ENCODE measurements at places on chromosomes 3 and 15.

- DNase-seq, result no peak
These were observed 1.8 kb downstream of the CCDC13 start for GRCh38 chr3:42771271-42771670.

DNA sequence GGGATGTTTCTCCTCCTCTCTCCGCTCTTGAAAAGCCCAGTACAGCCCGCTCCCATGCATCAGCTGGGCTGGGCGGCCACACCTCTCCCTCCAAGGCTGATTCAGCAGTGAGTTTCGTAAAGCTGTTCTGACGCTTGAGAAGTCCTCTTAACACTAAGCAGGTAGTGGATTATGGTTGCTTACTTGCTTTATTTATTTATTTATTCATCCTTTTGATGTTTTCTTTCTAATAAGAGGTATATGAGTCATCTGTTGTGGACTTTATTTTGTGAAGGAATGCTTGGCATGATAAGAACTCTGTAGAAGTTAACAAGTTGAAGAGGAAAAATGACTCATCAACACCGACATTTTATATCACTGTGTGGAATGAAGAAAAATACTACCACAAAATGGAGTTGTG, 285.0 kb downstream of the SQOR start:
- no peak for DNase-seq

GRCh38 chr15:90286678-90287077, 21.2 kb downstream of the NGRN start:
- no peak for DNase-seq

- DNase-seq, result no peak
These were observed 31.3 kb upstream of the CCDC54 start for GRCh38 chr3:107345822-107346405.

DNA sequence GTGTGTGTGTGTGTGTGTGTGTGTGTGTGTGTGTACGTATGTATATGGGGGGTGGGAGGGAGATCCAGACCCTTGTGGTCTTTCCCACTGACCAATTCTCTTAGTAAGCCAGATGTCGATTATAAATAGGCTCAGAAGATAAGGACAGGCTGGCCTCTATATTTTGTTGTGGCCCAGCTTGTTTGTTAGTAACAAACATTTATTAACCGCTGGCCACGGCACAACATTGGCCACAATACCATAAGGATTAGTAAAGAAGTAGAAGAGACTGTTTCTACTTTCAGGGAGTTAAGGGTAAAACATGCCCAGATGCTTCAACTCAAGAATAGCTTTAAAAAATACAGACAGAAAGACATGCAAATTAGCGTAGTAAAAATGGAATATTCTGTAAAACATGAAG, 58.1 kb downstream of the ABHD2 start:
- no peak for DNase-seq

- no peak for DNase-seq
These were observed 25.0 kb downstream of the SRGAP3 start for GRCh38 chr3:9224490-9224889.

- DNase-seq, result no peak
These were observed 34.5 kb upstream of the INSYN1 start for GRCh38 chr15:73787621-73788020.

DNA sequence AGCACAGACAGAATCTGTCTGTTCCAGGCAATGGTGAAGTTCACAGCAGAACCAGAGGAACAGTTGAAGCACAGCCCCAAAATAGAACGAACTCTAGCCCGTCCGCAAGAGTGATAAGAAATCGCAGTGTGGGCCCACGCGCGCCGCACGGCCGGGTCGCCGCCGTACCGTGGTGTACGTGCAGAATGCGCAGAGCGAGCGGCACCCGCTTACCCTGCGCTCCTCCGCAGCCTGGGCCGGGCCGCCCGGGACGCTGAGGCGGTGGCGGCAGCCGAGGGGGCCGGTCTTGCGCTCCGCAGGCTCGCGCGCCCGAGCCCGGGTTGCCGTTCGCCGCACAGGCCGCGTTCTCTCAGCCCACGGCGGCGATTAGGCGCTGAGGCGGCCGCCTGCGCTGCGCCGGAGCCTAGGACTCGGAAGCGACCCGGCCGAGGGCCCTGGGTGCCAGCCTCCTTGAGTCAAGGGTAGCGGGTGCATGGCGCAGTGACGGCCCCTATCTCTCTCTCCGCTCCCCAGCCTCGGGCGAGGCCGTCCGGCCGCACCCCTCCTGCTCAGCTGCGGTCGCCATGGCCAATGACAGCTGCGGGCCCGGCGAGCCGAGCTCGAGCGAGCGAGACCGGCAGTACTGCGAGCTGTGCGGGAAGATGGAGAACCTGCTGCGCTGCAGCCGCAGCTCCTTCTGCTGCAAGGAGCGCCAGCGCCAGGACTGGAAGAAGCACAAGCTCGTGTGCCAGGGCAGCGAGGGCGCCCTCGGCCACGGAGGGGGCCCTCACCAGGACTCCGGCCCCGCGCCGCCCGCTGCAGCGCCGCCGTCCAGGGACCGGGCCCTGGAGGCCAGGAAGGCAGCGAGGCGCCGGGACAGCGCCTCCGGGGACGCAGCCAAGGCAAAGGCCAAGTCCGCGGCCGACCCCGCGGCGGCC, 20.5 kb downstream of the WDR73 start:
- peak; percentile 45 for DNase-seq

- DNase-seq, result no peak
These were observed 67.1 kb downstream of the CEMIP start for GRCh38 chr15:80846031-80846815.

- no peak for DNase-seq
These were observed 241.1 kb downstream of the ZNF621 start for GRCh38 chr3:40765884-40766283.

DNA sequence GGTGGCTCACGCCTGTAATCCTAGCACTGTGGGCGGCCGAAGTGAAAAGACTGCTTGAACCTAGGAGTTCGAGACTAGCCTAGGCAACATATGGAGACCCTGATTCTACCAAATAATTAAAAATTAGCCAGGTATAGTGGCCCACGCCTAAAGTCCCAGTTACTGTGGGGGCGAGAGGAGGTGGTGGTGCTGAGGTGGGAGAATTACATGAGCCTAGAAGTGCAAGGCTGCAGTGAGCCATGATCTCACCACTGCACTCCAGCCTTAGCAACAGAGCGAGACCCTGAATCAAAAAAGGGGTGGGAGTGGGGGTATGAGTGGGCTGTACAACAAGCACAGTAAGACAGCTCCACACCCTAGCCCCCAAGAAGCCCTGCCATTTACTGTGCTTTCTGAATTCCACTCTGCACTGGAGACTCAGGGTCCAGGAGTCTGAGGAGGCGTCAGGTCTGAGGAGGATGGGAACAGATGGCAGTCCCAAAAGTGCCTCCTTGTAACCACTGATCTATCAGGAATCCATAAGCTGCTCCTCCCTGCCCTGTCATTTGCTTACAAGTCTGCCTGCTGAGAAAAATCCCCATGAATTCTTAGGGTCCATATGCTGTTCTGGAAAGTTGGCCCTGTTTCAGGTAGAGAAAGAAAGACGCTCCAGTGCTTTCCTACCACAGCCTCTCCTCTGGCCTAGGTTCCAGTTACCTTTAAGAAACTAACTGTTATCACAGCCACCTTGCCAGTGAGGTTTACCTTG, 171.1 kb downstream of the MAGI1 start:
- DNase-seq, result no peak

- no peak for DNase-seq
These were observed 18.8 kb upstream of the SPATA12 start for GRCh38 chr3:57041674-57042073.

GRCh38 chr3:162328649-162329048, 832.0 kb downstream of the OTOL1 start:
- no peak for DNase-seq

GRCh38 chr15:101469520-101470288, 19.8 kb downstream of the PCSK6 start:
- no peak for DNase-seq

DNA sequence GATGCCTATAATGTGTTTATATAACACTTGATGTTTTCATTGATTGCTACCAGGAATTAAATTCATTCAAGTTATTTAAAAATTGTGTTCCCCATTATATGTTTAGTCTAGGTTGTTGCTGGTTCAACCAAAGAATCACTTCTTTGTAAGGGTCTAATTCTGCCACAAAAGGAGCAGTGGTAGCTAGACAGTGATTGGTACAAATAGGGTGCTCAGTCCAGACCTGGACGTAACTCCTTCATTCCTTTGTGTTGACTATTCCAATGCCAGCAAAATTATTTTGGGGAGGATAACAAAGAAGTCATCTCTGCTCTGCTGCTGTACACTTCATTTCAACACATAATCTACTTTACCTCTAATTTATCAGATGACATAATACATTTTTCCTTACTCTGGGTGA, 1.2 kb downstream of the CHMP2B start:
- DNase-seq, result no peak

DNA sequence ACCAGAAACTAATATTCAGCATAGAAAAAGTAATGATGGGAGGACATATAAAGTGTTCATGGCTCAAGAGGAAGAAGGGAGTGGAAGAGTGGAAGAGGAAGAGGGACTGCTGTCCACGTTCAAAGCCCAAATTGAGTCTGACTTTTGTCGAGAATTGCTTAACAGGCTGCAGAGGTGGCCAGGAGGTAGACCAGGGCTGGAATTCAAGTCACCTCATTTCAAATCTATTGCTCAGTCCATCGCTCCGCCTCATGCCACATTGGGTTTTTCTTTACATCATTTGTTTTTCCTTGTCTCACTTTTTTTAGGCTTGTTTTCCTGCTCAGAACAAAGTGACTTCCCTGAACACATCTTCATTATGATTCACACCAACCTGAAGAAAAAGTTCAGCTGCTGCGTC, 97.0 kb downstream of the RPL39L start:
- no peak for DNase-seq

DNA sequence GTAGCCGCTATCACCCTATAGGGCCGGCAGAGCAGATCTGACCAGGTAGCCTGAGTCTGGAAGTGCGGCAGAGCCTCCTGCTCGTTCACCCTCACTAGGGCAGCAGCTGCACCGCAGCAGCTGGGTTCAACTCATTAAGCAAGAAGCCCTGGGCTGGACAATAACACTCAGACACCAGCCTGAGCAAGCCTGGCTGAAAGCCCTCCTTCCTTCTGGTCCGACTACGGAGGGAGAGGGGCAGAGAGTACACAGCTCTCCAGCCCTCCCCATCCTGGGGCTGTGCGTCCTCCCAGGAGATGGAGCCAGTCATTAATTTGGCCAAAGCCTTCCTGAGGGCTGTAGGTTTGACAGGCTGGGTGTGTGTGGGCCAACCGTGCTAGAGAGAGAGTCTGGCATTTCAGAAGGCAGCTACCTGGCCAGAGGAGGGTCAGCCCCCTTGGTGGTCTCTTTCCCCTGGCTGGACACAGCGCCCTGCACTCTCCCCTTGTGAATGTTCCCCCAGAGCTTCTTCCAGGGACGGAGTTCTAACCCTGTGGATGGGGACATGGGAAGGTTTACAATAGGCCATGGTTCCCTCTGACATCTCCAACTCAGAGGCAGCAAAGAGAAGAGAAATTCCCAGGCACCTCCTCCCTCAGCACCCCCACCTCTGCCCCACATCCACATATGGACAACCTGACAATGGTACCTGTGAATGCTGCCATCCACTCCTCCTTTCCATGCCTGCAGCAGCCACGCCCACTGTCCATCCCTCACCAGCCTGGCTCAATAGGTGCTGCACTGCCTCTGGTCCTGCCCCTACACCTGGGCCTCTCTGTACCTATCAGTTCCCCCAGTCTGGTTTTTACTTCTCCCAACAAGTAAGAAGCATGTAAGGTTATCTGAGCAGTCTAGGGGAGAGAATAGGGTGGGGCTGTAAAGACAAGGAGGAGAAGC, 6.5 kb downstream of the CHRNB4 start:
- no peak for DNase-seq

DNA sequence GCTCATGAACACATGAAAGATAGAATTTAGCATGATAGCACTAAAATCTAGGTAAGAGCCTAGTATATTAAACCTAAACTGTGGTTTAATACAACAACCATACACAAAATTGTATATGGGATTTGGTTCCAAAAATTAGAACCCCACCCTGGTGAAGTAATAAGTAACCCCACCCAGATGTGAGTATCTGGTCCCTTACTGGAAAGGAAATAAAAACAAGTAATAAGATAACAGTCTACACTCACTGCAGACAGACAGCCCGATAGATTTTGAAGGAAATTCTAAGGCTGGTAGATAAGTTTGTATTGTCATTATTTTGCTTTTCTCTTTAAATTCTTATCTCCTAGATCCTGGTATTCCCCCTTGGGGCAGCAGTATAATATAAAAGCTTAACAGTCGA, 184.9 kb downstream of the ZBTB20 start:
- no peak for DNase-seq

GRCh38 chr15:77009646-77010311, 14.9 kb downstream of the PSTPIP1 start:
- no peak for DNase-seq

DNA sequence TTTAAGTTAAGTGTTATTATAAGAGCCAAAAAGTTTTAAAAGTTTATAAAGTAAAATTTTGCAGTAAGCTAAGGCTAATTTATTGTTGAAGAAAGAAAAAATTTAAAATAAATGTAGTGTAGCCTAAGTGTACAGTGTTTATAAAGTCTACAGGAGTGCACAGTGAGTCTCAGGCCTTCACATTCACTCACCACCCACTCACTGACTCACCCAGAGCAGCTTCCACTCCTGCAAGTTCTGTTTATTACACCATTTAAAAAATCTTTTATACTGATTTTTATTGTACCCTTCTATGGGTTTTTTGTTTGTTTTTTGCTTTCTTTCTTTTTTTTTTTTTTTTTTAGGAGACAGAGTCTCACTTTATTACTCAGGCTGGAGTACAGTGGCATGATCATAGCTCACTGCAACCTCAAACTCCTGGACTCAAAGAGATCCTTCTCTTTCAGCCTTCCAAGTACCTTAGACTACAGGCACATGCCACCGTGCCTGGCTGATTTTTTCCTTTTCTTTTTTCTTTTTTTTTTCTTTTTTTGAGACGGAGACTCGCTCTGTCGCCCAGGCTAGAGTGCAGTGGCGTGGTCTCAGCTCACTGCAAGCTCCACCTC, 25.9 kb downstream of the CSTA start:
- DNase-seq, result no peak

DNA sequence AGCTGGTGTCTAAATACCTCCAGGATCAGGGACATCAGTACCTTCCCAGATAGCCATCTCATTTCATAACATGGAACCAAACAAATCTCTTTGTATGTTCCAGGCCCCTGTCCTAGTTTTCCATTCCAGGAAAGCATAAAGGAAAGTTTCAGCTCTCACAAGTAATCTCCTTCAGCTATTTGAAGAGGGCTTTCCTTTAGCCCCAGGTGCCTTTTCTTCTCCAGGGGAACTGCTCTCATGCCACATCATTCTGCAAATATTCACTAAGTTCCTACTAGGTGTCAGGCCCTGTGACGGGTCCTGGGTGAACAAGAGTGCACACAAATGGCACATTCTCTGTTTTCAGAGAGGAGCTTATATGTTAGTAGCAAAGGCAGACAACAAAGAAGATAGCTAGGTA, 136.1 kb downstream of the ADAMTS9 start:
- DNase-seq, result no peak

DNA sequence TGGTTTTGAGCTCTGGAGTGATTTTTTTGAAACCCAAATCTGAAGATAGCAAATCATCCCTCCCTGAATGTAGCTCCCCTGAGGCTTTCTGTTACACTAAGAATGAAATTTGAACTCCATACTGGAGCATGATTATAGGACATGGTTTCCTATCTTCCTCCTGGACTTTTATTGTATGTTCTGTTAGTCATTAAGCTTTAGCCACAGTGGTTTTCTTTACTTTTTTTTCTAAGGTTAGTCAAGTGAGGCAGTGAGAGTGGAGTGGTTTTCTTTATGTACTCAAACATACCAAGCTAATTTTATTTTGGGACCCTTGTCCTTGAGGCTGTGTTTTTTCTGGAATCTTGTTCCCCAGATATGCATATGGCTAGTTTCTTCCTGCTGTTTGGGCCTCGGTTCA, 55.2 kb upstream of the FRMD4B start:
- no peak for DNase-seq

GRCh38 chr3:184677344-184678316, 34.2 kb downstream of the MAGEF1 start:
- no peak for DNase-seq

Data from stimulated activated CD4-positive, alpha-beta T cell treated with anti-CD3 and anti-CD28 coated beads, TNF-alpha, amount 100 ng/mL, for 1 hour (primary cell).